Stimulated activated CD4-positive, alpha-beta T cell treated with anti-CD3 and anti-CD28 coated beads, Interleukin-1b, Interleukin-23, amount 100 ng/mL, for 1 hour (primary cell): ENCODE measurements at places on chromosomes 12 and 14.

DNA sequence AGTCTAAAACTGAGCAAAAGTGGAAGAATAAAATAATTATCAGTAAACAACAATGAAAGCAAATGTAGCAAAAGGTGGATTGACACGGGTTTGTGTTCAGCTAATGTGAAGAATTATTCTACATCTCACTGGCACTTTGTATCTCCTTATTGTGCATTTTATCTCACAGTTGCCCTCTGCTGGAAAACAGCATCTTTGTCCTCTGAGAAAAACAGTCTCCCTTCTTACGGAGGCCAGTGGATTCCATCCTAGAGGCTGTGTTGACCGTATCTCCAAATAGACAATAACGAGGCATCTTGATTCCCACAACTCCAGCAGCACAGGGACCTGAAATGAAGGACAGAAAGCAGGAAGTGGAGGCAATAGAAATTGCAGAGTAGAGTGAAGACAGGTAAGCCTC lies 51.3 kb upstream of the PLBD1 start:
- no peak for DNase-seq

DNA sequence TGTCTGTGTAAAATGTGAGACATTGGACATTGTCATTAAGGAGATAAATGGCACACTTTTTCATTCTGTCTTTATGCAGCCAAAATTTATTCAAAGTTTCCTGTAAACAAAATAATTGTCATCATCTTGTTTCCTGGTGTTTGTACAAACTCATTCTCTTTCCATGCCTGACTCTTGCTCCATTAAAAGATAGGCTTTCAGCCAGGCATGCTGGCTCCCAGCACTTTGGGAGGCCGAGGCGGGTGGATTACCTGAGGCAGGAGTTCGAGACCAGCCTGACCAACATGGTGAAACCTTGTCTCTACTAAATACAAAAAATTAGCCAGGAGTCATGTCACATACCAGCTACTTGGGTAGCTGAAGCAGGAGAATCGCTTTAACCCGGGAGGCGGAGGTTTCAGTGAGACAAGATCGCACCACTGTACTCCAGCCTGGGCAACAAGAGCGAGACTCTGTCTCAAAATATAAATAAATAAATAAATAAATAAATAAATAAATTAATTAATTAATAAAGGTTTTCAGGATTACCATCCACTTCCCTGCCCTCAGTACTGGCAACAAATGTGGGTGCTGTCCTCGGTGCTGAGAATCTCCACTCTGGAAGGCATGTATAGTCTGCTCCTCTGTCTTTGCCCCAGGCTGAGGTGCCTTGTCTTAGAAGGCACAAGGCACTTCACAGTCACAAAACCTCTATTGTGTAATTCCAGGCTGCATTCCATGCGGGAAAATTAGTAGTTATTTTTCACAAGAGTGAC lies 83.2 kb downstream of the PAH start:
- DNase-seq: no peak

DNA sequence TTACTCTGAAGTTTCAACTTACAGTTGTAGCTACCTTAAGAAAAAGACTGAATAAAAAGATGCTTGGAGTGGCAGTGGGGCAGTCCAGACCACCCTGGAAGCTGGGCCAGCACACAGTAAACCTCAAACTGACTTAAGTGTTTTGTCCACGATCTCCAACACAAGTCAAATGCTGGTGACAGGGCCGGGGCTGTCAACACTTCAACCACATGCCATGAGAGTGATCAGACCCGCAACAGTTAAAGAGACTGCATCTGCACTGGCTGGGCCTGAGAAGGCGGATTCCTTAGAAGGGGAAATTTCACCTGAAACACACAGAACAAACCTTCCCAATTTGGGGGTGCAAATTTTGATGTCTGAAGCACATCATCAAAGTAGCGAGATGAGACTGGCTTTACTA lies 223.5 kb upstream of the CAND1 start:
- DNase-seq: no peak

- DNase-seq: no peak
Measured at GRCh38 chr12:127239781-127240180, 1027.2 kb upstream of the TMEM132C start.

GRCh38 chr14:75835737-75836136 lies 146.1 kb downstream of the TGFB3 start:
- DNase-seq: no peak

DNA sequence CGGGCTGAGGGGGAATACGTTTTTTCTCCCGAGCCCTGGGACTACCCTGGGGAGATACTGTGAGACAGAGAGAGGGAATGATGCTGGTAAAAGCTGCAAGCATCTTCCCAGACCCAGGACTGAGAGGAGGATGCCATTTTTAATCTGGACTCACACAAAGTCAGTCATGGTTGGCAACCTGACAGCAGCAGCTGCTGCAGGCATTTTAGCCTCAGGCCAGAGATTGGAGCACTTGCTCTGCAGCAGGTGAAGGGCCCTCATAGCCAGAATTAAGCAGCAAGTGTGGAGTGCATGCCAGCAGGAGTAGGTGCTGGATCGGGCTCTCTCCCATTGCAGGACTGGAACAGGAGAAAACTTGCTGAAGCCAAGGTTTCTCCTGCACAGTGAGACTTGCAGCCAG lies 361.1 kb upstream of the CLEC14A start:
- DNase-seq: no peak
